T-helper 9 cell (primary cell): ENCODE measurements at places on chromosomes 1 and 21.

DNA sequence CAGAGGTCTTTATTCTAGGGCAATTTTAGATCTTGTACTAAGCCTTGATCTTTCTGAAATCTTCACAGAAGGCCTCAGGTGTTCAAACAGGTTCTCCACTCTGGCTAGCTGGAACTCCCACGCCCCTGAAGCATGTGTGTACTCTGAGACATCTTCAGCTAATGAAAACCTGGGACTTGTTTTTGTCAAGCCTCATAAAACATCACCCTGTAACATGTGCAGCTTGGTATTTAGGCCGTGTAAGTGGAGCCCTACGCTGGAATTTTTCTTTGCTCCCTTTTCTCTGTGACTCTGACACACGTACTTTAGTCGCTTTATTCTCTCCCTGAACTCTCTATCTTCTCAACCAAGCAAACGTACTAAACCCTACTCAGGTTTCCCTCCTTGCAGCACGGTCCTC lies 701.9 kb upstream of the ZP4 start:
- no peak for DNase-seq

GRCh38 chr1:27760426-27760825 lies 12.6 kb upstream of the STX12 start:
- no peak for DNase-seq

DNA sequence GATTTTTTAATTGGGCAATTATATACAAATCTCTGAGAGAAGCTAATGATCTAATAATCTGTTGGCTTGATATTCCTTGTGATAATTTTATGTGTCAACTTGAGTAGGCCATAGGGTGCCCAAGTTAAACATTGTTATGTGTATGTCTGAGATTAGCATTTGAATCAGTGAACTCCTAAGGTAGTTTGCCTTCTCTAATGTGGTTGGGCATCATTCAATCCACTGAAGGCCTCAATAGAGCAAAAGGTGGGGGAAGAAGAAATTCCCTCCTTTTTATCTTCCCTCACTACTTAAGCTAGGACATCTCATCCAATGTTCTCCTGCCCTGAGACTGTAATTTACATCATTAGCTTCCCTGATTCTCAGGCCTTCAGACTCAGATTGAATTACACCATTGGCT lies 394.5 kb downstream of the LMO4 start:
- no peak for DNase-seq

DNA sequence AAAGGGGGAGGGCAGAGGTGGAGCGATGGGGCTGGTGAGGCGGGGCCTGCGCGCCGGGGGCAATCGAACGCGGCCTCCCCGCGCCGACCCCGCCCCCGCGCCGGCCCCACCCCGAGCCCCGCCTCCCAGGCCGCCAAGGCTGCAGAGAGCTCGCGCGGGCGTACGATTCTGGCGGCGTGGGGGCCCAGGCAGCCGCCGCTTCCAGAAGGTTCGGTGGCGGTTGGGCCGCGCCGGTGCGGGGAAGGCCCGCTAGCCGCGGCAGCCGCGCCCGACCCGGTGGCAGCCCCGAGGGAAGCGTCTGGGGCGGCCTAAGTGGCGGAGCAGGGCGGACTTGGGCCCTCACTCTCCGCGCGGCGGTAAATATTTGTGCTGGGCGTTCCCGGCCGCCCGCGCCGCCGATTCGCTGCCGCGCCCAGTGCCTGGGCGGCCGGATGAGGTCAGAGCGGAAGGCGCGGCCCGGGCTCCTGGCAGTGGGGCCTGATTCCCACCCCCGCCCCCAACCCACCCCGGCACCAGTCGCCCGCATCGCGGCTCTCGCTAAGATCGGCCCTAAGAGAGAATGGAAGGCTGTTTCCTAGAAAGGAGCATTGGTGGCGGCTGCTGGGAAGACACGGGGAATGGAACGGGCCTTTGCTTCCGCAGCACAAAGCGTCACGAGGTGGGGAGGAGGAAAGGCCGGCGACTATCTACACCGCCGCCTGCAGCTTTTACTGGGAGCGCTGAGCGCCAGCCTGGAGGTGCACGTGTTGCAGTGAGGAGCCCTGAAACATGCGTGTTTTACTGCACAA lies at the start of gene ACOT7:
Gene ACOT7 (minus strand): TSS at position 368 of the 788 bp plus-strand sequence. CDS start 368 bp downstream, outside the sequence.
- peak; percentile 90 for DNase-seq

- DNase-seq, result no peak
Observed at GRCh38 chr1:85460555-85461088, 4.3 kb downstream of the DDAH1 start.

- DNase-seq, result no peak
Observed at GRCh38 chr1:186904361-186904760, 75.6 kb downstream of the PLA2G4A start.

GRCh38 chr1:200363264-200363933 lies 46.4 kb downstream of the ZNF281 start:
- no peak for DNase-seq

DNA sequence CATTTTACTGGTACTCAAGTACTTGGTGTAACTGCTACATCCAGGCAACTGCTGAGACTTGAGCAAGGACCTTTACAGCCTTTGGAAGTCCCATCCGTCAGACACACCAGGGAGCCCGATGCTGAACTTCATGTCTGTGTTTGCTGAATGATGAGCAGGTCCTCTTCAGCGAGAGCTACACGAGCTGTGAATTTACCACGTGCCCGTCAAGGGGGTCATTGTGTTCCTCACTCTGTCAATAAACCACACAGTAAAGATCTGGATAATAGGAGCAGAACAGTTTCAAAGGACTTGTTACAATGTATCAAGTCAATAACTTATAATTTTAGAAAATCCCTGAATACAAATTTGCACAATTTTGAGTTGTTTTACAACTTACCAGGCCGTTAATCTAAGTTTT lies 427.2 kb downstream of the KIF26B start:
- no peak for DNase-seq
